ENCODE measurements at places on chromosomes 11 and 22.

DNA sequence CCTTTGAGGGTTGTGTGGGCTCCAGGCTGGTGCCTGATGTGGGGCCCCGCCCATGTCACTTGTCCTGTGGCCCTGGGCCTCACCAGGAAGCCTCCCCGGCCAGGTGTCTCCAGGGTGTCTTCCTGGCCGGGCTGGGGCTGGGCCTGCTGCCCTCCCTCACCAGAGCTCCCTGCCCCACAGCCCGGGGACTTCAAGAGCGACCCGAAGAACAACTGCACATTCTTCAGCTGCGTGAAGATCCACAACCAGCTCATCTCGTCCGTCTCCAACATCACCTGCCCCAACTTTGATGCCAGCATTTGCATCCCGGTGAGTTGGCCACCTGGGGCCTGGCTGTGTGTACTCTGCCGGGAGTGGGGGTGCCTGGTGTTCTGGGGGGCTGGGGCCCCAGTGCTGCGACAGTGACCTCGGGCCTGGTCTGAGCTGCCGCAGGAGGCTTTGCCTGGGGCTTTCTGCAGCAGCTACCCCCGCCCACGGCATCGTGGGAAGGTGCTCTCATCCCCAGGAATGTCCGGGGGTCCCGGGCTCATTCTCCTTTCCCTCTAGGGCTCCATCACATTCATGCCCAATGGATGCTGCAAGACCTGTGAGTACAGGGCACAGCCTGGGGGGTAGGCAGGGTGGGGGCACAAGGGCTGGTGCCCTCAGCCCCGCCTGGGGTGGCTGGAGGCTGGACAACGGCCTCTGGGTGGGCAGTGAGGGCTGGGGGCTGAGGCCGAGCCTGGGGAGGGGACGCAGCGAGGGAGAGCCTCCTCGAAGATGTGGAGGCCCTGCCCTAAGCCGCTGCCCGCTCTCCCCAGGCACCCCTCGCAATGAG lies 34.6 kb downstream of the MUC2 start:
- DNase-seq: no peak

GRCh38 chr11:112826026-112826425 lies 135.2 kb upstream of the NCAM1 start:
- DNase-seq: no peak

DNA sequence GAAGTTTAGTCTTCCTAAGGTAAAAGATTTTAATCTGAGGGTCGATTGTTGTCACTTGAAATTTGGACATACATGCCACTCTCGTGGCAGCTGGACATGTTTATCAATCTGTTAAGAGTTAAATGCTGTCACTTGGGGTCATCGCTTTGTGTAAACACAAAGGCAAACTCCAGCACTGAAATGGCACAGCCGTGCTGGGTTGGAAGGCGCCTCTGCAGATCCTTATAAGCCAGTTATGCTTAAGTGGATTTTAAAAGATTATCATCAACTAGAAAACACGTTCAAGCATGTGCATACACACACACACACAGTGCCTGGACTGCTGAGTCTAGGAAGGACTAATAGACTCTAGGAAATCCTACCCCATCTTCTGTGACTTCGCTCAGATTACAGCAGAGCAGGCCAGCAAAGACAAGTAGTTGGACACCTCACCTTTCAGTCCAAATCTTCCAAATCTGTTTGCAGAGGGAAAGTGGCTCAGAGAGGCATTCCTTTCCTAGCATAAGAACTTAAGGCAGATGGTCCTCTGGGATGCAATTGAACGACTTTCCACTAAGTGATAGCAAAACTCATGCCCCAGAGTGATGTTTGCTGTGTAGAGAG lies 83.7 kb downstream of the CACNG2 start:
- no peak for DNase-seq

- DNase-seq: no peak
Measured at GRCh38 chr11:31802990-31803812, 7.9 kb downstream of the PAX6 start.

GRCh38 chr22:35777335-35777975 lies 59.8 kb downstream of the APOL5 start:
- DNase-seq: no peak

GRCh38 chr22:41838842-41839618 lies 6.1 kb downstream of the SREBF2 start:
- no peak for DNase-seq

GRCh38 chr11:10295064-10295901 lies 1.3 kb upstream of the SBF2 start:
- DNase-seq: no peak

Measured in NCI-H1930 (cell line).